Right atrium auricular region (tissue), 2 donors: ENCODE measurements at places on chromosomes 13 and 19. TPM values are rescaled to one million over a fixed set of nuclear protein-coding genes. Genes with fewer than 3 reads are reported as not detected.

The C5AR1 gene
- 14.3 TPM for total RNA-seq

DNA sequence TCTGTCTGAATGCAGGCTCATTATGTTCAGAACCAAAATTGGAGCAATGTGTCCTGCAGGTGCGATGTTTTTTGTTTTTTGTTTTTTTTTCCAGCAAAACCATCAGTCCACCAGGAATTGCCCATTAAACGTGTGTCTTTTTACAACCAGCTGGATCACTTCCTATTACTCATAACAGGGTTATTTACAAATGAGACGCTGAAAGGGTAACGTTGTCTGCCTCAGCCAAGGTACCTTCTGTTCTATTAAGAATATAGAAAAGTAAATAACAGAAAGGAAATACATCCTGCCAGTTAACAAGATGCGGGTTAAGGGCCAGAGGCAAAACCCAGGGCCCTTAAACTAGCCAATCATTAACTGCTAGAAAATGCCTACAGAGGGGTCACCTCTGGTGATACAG, 590.4 kb downstream of the TBC1D4 start:
- no peak for DNase-seq

GRCh38 chr13:25502031-25502430, 130.3 kb downstream of the ATP8A2 start:
- no peak for DNase-seq

DNA sequence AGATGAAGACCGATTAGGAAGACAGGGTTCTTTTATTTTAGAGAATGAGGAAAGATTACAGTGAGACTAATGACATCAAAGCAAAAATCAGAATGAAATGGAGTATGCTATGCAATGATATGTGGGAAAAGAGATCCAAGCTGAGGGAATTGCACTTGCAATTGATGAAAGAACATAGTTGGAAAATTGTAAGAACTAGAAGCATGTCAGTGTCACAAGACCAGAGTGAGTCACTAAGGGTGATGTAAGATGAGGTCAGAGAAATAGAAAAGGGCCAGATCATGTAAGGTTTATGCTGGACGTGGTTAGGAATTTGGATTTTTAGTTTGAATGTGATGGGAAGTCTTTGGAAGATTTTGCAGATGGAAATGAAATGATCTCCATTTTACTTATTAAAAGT, 1937.3 kb downstream of the OLFM4 start:
- DNase-seq, result no peak

GRCh38 chr19:49014123-49014869, 2.6 kb downstream of the LHB start:
- DNase-seq, result no peak
